ENCODE measurements at places on chromosomes 13 and 19.

DNA sequence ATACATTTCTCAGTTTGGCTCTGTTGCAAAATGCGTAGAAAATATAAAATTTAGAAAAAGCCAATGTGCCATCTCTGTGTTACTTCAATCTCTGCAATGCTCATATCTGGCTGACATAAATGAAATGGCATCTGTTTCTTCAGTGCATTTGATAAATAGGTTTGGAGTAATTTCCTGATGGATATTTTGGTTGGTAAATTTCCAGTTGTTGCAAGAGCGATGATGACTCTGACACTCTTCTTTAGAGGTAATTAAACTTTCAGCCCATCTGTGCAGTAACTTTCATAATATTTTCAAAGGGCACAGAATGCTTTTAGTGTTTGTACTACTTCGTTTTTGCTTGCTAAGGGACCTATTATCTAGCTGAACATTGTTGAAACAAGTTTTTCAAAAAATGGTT is 1286.4 kb downstream of the PCDH9 start:
- no peak for DNase-seq
- H3K4me3 ChIP-seq: no peak overlapping the region
- H3K27me3 ChIP-seq: no peaks in the 10 kb centered on the region
- H3K27ac ChIP-seq: no peak overlapping the region

- H3K36me3 ChIP-seq: peaks cover 41% of the 10 kb centered on the region
- no peak for DNase-seq
- peak overlapping the region; percentile 84 for H3K27ac ChIP-seq
- H3K27me3 ChIP-seq: no peaks in the 10 kb centered on the region
- H3K4me3 ChIP-seq: peak overlapping the region; percentile 77
Measured at GRCh38 chr19:58305932-58306323, 751 bp downstream of the ERVK3-1 start.

DNA sequence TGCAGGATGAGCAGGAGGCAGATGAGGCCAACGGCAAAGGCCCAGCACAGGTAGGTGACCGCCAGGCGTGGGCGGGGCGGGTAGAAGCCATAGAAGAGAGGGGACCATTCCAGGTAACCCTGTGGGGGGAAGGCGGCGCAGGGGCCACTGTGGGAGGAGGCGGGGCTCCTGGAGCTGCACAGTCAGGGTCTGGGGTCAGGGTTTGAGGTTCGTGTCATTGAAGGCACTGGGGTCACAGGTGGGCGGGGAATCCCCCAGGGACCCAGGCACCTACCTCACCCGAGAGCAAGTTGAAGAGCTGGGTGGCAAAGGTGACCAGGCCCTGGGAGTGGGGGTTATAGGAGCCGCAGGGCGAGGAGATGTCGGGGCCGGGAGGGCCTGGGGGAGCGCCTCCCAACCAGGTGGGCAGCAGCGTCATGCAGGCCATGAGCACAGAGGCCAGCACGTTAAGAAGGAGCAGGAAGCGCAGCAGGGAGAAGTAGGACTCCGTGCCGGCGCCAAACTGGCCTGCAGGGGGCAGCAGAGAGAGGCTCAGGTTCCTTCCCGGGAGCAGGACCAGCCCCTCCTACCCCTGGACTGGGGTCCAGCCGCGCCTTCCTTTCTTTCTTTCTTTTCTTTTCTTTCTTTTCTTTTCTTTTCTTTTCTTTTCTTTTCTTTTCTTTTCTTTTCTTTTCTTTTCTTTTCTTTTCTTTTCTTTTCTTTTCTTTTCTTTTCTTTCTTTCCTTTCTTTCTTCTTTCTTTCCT is 4.6 kb downstream of the TMC4 start:
- H3K27ac ChIP-seq: no peak overlapping the region
- no peak overlapping the region for H3K4me3 ChIP-seq
- no peaks in the 10 kb centered on the region for H3K27me3 ChIP-seq

DNA sequence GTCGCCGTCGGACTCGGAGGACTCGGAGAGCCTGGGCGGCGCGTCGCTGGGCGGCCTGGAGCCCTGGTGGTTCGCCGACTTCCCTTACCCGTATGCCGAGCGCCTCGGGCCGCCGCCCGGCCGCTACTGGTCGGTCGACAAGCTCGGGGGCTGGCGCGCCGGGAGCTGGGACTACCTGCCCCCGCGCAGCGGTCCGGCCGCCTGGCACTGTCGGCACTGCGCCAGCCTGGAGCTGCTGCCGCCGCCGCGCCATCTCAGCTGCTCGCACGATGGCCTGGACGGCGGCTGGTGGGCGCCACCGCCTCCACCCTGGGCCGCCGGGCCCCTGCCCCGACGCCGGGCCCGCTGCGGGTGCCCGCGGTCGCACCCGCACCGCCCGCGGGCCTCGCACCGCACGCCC is 2.5 kb upstream of the GRWD1 start:
- H3K4me3 ChIP-seq: peak overlapping the region; percentile 76
- H3K27ac ChIP-seq: no peak overlapping the region
- no peak for DNase-seq
- H3K27me3 ChIP-seq: peaks cover 7% of the 10 kb centered on the region
- H3K4me1 ChIP-seq: peaks cover 3% of the 10 kb centered on the region
- peaks cover 7% of the 10 kb centered on the region for H3K36me3 ChIP-seq

- no peak overlapping the region for H3K4me3 ChIP-seq
- H3K4me1 ChIP-seq: no peaks in the 10 kb centered on the region
Measured at GRCh38 chr13:75666646-75667351, 30.7 kb downstream of the LMO7 start.

- H3K4me3 ChIP-seq: no peak overlapping the region
- no peak for DNase-seq
Measured at GRCh38 chr19:29017788-29018187, 195.2 kb downstream of the UQCRFS1 start.

GRCh38 chr13:76808927-76809326 is 77.3 kb downstream of the KCTD12 start:
- no peak overlapping the region for H3K4me3 ChIP-seq
- H3K27me3 ChIP-seq: no peaks in the 10 kb centered on the region
- no peak overlapping the region for H3K27ac ChIP-seq
- peaks cover 5% of the 10 kb centered on the region for H3K4me1 ChIP-seq
- DNase-seq: no peak
- H3K36me3 ChIP-seq: no peaks in the 10 kb centered on the region

- H3K4me1 ChIP-seq: no peaks in the 10 kb centered on the region
- DNase-seq: no peak
- no peak overlapping the region for H3K27ac ChIP-seq
- H3K4me3 ChIP-seq: no peak overlapping the region
Measured at GRCh38 chr19:54335164-54335563, 3.8 kb downstream of the LILRA4 start.

- H3K27me3 ChIP-seq: no peaks in the 10 kb centered on the region
- no peak overlapping the region for H3K4me3 ChIP-seq
- peaks cover 6% of the 10 kb centered on the region for H3K36me3 ChIP-seq
- no peak for DNase-seq
- no peak overlapping the region for H3K27ac ChIP-seq
- H3K4me1 ChIP-seq: no peaks in the 10 kb centered on the region
Measured at GRCh38 chr19:7187605-7188339, 106.4 kb downstream of the INSR start.

- peak overlapping the region; percentile 93 for H3K4me3 ChIP-seq
- DNase-seq: no peak
- H3K27ac ChIP-seq: peak overlapping the region; percentile 98
- no peaks in the 10 kb centered on the region for H3K27me3 ChIP-seq
- H3K4me1 ChIP-seq: peaks cover 8% of the 10 kb centered on the region
Measured at GRCh38 chr19:39390451-39390750, 505 bp downstream of the PAF1 start.

- DNase-seq: no peak
- no peaks in the 10 kb centered on the region for H3K36me3 ChIP-seq
- no peaks in the 10 kb centered on the region for H3K27me3 ChIP-seq
- H3K4me1 ChIP-seq: no peaks in the 10 kb centered on the region
- H3K27ac ChIP-seq: no peak overlapping the region
Measured at GRCh38 chr13:91307887-91308286, 39.6 kb upstream of the MIR17HG start.

DNA sequence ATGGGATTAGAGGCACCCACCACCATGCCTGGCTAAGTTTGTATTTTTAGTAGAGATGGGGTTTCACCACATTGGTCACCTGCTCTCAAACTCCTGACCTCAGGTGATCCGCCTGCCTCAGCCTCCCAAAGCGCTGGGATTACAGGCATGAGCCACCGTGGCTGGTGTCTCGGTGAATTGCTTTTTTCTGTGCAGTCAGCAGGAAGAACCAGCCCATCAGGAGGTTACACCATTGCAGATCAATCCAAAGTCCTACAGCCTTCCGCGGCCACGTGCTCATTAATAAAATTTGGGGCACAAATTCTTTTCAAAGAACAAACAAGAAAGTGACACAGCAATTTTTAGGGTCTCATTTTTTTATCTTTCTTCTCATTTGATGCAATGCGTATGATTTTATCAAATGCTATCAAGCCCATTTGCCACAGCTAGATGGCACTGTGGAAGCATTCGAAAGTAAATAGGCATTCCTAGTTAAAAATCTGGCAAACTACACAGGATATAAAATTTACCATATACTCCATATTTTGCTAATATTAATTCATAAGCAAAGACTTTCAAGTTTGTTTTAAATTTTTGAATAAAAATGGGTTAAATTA is 54.4 kb upstream of the ZNF835 start:
- H3K4me1 ChIP-seq: no peaks in the 10 kb centered on the region
- no peak for DNase-seq
- no peaks in the 10 kb centered on the region for H3K36me3 ChIP-seq

GRCh38 chr13:48125794-48126228 is 30.9 kb upstream of the MED4 start:
- H3K4me3 ChIP-seq: peak overlapping the region; percentile 32
- H3K4me1 ChIP-seq: peaks cover 8% of the 10 kb centered on the region
- no peaks in the 10 kb centered on the region for H3K27me3 ChIP-seq
- no peaks in the 10 kb centered on the region for H3K36me3 ChIP-seq
- peak overlapping the region; percentile 80 for H3K27ac ChIP-seq
- DNase-seq: no peak

GRCh38 chr19:12985049-12985776 is 10.1 kb upstream of the NFIX start:
- no peaks in the 10 kb centered on the region for H3K4me1 ChIP-seq
- no peaks in the 10 kb centered on the region for H3K36me3 ChIP-seq
- no peaks in the 10 kb centered on the region for H3K27me3 ChIP-seq
- H3K4me3 ChIP-seq: no peak overlapping the region
- H3K27ac ChIP-seq: no peak overlapping the region

DNA sequence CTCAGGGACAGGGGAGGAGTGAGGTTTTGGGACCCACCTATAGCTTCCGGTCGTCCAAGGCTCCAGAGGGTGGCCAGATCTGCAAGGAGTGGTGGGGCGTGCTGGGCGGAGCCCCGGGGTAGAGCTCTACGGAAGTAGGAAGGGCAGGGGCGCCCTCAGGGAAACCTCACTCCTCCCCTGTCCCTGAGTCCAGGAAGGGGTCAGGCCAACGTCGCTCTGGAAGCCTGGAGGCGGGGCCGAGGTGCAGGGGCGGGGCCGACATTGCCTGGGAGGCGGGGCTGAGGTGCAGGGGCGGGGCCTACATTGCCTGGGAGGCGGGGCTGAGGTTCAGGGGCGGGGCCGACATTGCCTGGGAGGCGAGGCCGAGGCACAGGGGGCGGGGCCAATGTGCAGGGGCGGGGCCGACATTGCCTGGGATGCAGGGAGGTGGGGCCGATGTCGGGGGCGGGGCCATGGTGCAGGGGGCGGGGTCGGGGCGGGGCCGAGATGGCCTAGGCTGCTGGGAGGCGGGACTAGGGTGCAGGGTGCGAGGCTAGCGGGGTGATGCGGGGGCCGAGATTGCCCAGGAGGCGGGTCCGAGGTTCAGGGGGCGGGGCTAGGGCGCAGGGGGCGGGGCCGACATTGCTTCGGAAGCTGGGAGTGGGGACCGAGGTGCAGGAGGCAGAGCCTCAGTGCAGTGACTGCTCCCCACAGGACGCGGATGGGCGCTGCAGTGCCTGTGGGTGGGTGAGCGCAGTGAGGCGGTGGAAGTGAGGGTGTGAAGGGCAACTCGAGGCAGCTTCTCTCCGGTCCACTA is 4.9 kb upstream of the PALM start:
- peak overlapping the region; percentile 16 for H3K4me3 ChIP-seq
- H3K36me3 ChIP-seq: no peaks in the 10 kb centered on the region
- no peaks in the 10 kb centered on the region for H3K4me1 ChIP-seq
- DNase-seq: no peak

DNA sequence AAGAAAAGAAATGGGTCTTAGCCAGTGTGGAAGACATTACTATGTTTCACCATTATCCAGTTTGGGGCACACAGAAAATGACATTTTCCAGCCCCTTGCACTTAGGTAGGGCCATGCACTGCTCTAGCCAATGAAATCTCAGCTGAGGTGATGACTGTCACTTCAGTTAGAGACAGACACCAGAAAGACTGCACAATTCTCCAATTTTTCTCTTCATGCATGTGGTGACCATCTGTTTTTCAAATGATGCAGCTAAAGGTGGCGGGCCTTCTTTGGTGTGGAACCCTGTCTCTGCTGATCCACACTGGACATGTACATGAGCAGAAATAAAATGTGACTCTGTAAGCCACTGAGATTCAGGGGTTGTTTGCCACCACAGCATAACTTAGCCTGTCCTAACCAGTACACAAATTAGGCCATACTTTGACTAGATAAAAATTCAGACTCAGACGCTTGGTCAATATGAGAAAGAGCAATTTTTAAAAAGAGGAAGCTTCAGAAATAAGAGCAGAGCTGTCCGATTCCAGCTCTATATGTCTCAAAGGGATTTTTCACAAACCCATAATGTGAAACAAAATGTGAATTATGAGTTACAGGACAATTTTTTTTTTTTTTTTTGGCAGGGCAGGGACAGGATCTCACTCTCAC is 6.7 kb downstream of the ZNF565 start:
- no peak for DNase-seq
- no peaks in the 10 kb centered on the region for H3K4me1 ChIP-seq
- no peaks in the 10 kb centered on the region for H3K36me3 ChIP-seq
- no peak overlapping the region for H3K27ac ChIP-seq
- H3K4me3 ChIP-seq: no peak overlapping the region
- H3K27me3 ChIP-seq: no peaks in the 10 kb centered on the region

DNA sequence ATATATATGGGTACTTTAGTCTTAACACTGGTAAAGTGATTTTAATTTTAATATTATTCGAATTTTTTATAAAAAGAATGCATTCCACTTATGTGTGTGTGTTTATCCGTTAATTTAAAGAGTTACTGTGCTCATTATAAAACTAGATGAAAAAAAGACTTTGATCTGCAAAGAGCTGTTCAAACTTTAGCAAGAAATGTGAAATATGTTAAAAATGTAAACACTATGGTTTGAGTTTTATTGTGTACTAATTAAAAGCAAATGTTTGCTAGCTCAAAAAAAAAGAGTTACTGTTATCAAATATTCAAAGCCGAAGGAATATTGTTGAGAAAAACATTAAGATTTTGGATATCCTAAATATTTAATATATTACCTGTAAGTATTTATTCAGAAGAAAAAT is 34.5 kb downstream of the UFM1 start:
- no peak overlapping the region for H3K27ac ChIP-seq
- H3K4me1 ChIP-seq: no peaks in the 10 kb centered on the region
- H3K36me3 ChIP-seq: no peaks in the 10 kb centered on the region
- no peak for DNase-seq

DNA sequence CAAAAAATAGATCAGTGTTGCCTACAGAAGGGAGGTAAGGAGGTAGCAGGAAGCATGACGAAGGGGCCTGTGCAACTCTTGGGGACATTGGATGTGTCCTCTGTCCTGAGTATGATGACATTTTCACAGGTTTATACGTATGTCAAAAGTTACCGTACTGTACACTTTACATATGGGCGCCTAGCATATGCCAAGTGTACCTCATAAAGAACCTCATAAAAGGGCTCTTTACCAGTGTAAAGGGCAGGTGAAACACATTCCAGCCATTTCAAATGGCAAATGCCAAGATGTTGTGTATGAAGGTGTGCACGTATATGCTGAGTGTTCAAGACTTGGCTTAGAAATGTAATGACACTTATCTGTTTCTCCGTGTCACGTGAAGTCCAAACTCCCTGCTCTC is 573.4 kb downstream of the EFNB2 start:
- no peak for DNase-seq
- H3K27ac ChIP-seq: no peak overlapping the region
- H3K36me3 ChIP-seq: no peaks in the 10 kb centered on the region

All from ascending aorta (tissue), 2 donors.